ENCODE measurements at places on chromosomes 11 and 22. TPM values are rescaled to one million over a fixed set of nuclear protein-coding genes. Genes with fewer than 3 reads are reported as not detected.

DNA sequence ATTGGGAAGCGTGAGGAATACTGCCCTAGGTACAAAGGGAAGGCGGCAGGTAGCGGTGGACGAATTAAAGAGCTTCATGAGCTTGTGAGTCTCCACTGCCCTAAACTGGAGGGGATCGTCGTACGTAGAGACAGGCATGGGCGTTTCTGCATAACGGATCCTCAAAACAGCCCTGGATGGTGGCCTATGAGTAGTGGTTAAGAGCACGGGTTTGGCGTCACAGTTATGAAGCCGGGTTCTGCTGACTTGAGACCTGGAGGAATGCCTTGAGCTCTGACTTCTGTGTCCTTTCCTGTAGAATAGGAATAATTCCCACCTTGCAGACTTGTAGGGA is 335 bp downstream of the TMEM138 start:
- DNase-seq: no peak

DNA sequence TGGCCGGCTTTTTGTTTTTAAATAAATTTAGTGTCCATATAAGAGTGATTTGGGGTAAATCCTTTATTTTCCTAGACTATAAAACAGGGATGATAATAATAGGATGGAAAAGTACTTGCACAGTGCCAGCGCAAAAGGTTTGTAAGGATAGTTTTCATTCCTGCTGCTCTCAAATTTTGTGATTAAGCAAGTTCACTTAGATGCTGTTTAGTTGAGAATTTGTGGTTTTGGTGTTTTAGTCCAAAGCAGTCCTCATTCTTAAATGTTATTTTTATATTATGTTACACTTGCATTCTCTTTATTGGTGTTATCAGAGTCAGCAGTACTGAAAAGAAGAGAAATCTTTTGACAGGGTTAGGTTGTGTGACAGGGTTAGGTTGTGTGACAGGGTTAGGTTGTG is 47.9 kb downstream of the PPP6R3 start:
- no peak for DNase-seq

DNA sequence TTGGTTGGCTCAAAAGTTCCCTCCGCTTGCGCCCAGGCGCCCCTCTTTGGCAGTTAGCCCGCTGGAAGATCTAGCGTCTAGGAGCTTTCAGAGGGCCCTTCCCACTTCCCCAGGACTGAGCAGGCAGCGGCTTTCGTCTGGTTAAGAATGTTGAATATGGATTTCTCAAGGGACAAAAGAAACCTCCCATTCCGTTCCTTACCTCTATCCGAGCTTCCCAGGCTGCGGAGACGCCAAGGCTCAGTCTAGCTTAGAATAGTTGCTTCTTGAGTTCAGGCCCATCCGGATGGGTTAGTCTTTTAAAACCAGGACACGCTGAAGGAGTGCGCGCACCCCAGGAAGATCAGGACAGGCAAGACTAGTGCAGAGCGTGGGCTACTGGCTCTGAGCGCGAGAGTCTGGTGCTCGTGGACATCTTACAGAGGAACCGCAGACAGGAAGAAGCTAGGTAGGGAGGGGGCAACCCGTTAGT is 1.6 kb downstream of the NELL1 start:
- no peak for DNase-seq

DNA sequence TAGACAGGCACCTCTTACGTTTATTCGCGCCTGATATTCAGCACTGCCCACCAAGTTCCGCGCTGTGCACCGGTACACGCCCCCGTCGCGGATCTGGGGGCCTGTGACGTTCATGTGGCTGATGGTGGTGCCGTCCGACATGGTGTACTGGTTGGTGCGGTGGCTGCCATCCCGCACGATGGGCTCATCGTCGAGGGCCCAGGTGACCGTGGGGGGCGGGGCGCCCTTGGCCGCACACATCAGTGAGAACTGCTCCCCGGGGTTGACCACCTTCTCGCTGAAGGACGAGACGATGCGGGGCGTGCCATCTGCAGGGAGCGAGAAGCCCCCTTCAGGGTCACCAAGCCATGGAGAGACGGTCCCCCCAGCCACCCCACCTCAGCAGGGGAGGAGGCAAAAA is 190.8 kb downstream of the CEP164 start:
- no peak for DNase-seq

- no peak for DNase-seq
Measured at GRCh38 chr22:29937940-29938693, 55.1 kb downstream of the MTMR3 start.

DNA sequence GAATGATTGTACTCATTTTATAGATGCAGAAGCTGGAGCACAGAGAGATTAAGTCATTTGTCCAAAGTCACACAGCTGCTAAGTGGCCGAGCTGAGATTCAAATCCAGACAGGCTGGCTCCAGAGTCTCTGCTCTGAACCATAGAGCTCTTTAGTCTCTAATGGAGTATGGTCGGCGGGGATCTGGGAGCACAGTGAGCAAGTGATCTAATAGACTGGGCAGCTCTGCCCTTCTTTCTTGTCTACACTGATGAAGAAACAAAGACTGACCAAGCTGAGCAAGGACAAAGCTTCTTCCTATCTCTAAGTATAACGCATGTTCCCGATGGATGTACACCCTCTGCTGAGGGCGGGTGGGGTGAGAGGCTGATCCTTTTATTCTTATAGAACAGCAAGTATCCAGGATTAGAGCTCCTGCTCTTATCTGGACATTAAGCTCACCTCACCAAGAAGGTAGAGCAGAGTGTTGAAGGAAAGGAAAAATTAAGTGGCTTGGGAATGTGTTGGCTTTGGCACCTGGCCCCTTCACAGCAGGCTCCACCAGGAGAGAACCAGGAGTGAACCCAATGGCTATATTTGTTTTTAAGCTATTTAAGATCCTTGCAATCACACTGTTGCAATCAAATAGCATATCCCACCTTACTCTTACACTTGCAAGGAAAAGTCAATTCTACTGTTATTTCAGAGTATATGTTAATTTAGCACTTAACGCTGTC is 68.7 kb downstream of the ETS1 start:
- no peak for DNase-seq

- no peak for DNase-seq
Measured at GRCh38 chr22:39601180-39601535, 30.6 kb downstream of the CACNA1I start.

DNA sequence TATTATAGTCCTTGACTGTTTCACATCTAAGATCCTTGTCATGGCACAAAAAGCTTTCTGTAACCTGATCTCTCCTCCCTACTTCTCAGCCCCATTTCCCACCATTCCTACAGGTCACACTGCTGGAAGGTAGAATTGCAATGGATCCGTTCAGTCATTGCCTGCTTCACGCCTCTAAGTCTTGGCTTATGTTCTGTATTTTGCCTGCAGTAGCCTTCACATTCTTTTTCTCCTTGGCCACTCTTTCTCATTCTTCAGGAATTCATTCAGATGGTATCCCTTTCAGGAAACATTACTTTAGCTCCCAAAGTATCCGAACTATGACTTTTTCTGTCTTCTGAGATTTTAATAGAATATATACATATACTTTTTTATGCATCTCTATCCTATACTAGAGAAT is 731.5 kb downstream of the NTM start:
- DNase-seq: no peak

DNA sequence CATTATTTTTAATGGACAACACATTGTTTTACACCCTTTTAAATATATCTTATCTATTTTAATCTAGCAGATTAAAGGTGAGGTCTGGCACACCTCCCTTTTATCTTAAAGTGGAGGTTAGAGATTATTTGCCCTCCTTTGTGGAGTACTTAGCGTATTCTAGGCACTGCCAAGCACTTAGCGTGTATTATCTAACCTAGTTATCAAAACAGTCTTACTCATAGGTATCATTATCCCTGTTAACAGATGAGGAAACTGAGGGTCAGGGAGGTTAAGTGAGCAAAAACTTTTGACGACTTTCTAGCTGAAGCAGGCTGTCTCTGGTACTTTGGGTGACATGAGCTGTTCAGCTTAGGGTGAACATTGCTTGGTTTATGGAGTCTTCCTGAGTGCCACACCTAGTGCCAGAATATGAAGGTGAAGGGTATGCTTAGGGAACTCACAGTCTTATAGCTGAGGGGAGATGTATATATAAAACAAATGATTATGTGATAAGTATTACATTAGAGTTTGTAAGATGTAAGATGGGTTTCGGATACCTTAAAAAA is 55.0 kb downstream of the ZNRF3 start:
- no peak for DNase-seq

GRCh38 chr11:118417801-118418200 is 16.4 kb downstream of the ATP5MG start:
- no peak for DNase-seq

DNA sequence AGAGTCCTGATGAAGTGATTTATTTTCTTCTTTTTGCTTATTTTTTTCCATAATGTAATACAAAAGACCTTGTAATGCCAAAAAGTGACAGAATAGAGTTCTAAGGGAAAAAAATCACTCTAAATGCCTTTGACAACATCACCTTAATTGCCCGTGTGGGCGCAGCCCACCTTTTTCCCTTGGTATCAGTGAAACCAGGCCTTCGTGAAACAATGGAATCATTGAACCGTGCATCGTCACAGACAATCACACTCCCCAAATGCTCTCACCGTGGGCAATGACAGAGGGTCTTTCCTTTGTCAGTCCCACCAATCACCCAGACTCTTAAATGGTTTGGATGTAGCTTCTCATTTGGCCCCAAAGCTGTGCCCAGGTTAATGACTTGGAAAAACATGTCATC is 9.6 kb upstream of the SLC6A5 start:
- DNase-seq: no peak

- DNase-seq: no peak
Measured at GRCh38 chr11:128559496-128560103, 27.8 kb downstream of the ETS1 start.

- DNase-seq: no peak
Measured at GRCh38 chr22:46196278-46196677, 46.0 kb downstream of the PPARA start.

- no peak for DNase-seq
Measured at GRCh38 chr11:69499186-69499917, 17.9 kb downstream of the LINC01488 start.

GRCh38 chr11:36030731-36031281 is 86.9 kb downstream of the LDLRAD3 start:
- no peak for DNase-seq

GRCh38 chr22:19984201-19984753 is 32.3 kb downstream of the ARVCF start:
- DNase-seq: no peak

GRCh38 chr11:1859004-1859403 is 6.1 kb downstream of the LSP1 start:
- DNase-seq: no peak

- no peak for DNase-seq
Measured at GRCh38 chr22:44159221-44159620, 21.5 kb upstream of the PARVG start.

DNA sequence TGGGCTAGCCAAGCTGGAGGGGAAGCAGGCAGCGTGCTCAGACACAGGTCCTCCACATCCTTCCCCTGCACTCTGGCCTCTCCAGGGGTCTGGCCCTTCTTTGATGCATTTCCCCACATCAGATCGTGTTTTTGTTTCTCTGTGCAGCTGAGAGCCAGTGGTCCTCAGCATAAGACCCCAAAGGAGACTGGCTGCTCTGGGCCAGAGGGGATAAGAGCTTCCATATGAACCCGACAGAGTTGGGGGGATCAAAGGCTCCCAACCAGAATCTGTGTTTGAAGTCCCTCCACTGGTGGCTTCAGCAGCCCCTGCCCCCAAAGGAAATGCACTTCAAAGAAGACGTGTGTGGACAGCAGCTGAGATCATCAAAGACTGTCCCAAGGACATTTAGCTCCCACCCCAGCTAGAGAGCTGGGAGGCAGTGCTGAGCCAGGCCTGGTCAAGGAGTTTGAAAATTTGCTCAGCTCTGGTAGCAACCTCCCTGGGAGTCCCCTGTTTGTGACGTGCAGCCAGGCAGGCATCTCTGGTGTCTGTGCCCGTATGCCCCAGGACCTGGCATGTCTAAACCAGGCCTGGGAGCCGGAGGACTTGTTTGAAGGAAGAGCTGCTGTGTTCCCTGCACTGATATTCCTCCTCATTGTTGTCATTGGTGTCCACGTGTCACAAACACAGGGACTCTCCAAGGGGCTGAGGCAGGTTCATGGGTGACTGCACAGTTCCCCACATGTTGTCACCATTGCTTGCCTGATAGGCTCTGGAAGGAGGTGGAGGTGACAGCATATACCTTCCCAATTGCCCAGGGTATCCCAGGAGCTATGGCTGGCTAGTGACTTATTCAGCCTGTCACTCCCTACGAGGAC is 99.0 kb downstream of the AMOTL1 start:
- DNase-seq: no peak

GRCh38 chr22:17257121-17258001 is 38.1 kb upstream of the ADA2 start:
- DNase-seq: peak; percentile 41

DNA sequence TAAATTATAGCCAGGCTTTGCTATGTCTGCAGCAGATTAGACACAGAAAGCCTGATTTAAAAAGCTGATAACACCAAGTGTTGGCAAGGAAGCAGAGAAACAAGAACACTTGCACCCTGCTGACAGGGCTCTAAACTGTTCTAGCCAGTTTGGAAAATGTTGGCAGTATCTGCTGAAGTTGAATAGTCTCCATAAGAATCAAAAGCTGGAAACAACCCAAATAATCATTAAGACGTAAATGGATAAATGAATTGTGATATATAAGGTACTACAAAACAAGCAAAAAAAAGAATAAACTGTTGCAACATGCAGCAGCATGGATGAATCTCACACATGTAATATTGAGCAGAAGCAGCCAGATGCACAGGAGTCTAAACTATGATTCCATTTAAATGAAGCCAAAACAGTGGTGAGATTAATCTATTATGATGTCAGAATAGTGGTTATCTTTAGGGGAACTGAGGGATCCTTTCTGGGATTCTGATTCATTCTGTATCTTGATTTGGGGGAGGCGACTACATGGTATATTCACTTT is 40.4 kb upstream of the ADORA2A start:
- DNase-seq: no peak

GRCh38 chr11:125947419-125948277 is 1.8 kb downstream of the VSIG10L2 start:
- DNase-seq: no peak

DNA sequence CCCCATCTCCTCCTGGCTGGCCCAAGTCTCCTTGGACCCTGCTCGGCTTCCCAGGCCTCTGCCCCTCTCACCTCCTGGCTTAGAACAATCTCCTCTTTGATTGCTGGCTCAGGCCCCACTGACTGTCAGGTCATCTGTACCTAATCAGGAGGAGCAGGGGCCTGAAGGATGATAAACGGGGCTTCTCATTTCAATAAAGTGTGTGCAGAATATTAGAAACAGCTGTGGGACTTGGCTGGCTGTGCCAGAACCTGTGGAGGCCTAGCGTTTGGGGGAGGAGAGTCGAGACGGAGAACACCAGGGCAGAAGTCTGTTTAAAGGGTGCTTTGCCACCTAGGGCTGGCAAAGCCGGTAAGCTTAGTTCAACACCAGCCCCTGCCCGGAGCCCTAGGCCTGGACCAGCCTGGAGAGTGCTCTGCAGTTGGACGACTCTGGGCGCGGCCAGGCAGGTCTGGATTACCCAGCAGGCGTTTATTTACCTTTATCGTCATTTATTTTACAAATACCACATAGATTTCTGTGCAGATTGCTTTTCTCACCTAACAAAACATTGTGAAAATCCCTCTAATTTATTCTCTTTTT is 10.1 kb upstream of the VSIG10L2 start:
- no peak for DNase-seq

LAYN gene
- 0.98 TPM for total RNA-seq

CNGA4 gene
- total RNA-seq: not detected

KCNE3 gene
- total RNA-seq: not detected

PLET1 gene
- not detected for total RNA-seq

MMP10 gene
- not detected for total RNA-seq

YPEL4 gene
- total RNA-seq: 16.9 TPM

PICALM gene
- total RNA-seq: 117 TPM

CCDC188 gene
- total RNA-seq: 0.54 TPM

RIMBP3C gene
- total RNA-seq: 0.22 TPM

MMP7 gene
- total RNA-seq: not detected
